IPS DF 19.7 (cell line): ENCODE measurements at places on chromosomes 12 and 14.

DNA sequence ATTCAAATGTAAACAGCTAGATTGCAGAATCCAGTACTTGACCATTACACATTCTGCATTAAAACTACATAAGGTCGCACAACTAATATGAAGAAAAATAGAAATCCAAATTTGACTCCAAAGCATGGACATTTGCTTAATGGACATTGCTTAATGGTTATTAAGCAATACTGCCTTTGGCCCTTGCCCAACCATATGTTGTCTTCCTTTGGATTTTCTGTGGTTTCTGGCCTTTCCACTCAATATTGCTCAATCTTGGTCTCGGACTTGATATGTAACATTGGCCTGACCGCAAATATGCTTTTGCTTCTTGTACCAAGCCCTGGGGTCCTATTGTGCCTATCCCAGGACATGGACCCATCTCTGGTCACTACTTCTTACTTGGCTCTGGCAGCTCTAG, 67.2 kb downstream of the PTPRR start:
- no peak for DNase-seq

DNA sequence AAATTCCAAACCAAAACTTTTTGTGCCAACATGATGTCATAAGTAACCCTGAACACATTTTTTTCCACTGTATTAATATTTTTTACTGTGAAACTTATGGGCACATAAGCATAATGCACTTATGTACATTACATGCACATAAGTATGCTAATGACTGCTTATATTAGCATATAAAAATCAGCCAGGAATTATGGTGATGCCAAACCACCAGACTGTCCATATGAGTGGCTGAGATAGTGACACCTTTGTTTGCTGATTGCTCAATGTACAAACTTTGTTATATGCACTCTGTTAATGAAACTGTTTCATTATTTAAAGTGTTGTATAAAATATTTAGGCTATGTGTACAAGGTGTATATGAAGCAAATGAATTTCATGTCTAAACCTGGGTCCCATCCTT, 32.3 kb downstream of the USP44 start:
- no peak for DNase-seq

- DNase-seq = peak; percentile 65
Measured at GRCh38 chr14:64974563-64974962, 2.4 kb upstream of the RAB15 start.

GRCh38 chr12:67531501-67531900, 117.0 kb upstream of the DYRK2 start:
- DNase-seq = no peak
